ENCODE measurements at places on chromosomes 13 and 19.

DNA sequence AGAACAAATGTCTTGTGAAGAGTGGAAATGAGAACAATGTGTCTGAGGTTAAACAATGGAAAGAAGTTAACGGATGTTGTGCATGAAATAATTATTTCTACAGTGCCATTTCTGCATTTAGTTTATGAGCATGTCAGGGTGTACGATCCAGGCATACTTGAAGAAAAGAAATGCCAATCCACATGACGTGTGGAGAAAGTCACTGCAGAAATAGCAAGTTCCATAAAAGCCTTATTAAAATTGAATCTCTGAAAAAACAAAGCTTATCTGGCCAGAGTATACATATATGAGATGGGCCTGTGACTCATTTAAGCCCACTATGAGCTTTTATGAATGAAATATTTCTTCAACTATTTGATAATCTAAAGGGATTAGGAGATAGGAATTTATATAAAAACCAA is 426.1 kb downstream of the EFNB2 start:
- DNase-seq: no peak

GRCh38 chr19:28960986-28961705 is 251.8 kb downstream of the UQCRFS1 start:
- DNase-seq: no peak

GRCh38 chr13:34863360-34864135 is 78.5 kb upstream of the NBEA start:
- no peak for DNase-seq

DNA sequence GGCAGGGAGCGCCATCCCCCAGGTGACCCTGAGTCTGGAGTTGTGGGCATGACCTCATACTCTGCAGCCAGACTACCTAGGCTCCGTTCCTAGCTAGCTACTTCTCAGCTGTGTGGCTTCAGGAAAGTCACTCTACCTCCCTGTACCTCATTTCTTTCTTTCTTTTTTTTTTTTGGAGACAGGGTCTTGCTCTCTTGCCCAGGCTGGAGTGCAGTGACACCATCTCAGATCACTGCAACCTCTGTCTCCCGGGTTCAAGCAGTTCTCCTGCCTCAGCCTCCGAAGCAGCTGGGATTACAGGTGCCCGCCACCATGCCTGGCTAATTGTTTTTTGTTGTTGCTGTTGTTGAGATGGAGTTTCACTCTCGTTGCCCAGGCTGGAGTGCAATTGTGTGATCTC is 15.0 kb downstream of the PLIN3 start:
- no peak for DNase-seq

GRCh38 chr13:97971519-97971918 is 18.0 kb downstream of the IPO5 start:
- DNase-seq: no peak

DNA sequence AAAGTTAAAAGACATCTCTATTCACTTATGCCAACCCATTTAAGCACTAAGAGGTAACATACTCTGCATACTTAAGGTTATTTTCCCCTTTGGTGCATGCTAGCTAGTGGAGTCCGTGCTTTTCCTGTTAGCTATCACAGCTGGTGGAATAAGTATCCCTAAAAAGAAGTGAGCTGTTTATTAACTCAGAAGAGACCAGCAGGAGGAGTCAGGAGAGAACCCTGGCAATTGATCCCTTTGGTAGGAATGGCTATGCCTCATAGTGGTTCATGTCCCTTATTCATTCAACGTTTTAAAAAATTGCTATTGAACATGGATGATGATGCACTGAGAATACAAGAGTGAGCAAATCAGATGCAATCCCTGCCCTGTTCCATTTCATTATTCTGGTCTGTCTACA is 12.4 kb upstream of the NEK5 start:
- DNase-seq: no peak

DNA sequence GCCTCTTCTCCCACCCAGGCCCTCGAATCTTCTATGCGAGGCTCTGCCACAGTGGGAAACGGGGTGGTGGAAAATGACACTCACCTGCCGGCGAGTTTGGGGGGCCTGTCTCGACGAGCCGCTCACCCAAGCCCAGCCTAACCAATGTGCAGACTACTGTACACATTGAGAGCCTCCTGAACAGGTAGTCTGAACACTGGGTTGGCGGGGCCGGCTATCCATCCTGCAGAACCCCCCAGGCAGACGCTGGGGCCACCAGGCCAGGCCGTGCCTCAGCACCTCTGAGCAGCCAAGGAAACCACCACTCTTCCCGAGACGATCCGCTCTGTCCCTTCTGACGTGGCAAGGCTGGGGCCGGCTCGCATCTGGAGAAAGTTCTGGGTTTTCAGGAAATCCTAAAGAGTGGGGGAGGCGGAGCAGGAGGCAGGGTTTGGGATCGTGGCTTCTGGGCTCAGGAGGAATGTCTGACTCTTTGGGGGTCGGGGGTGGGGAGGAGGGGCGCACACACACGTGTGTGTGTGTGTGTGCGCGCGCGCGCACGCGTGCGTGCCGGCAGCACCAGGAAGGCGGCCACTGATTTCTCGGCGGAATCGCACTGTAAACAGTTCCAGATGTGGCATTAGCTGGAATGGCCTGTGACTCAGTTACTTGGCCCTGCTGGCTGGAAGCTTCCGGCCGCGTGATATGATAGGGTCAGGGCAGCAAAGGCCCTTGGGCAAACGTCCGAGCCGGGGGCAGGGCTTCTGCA is 18.5 kb downstream of the TMED1 start:
- no peak for DNase-seq

DNA sequence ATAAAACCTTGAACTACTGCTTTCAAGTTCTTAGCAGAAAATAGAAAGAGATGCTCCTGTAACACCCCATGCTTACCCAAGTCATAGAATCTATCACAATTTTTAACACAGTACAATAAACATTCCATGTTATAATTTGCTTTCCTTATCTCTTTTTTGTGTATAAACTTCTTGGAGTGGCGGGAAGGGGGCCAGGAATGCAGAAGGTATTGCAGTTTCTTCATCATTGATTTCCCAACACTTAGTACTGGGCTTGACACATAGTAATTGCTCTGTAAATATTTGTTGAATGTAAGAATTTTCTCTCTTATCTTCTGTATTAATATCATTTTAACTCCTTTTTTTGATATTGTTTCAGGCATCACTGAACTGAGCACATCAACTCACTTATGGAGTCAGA is 535.8 kb downstream of the KCTD12 start:
- DNase-seq: no peak

- no peak for DNase-seq
These were observed 6.8 kb downstream of the TRAPPC6A start for GRCh38 chr19:45171211-45171623.

DNA sequence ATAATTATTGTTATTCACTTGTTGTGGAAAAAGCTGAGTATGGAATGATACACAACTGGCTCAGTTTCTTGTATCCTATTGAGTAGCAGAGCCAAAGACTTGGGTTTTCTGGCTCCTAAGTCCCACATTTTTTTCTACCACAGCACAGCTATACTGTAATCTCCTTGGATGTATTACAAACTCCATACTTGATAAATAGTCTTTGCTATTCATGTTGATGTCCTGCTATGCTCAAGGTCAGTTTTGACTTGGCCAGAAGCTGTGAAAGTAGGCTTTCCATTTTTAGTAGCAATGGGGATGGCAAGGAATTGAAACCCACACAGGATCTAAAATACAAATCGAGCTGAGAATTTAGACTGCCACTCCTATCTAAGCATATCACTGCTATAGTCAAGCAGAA is 79.1 kb downstream of the B3GLCT start:
- DNase-seq: no peak

- DNase-seq: no peak
These were observed 584.2 kb upstream of the SLITRK1 start for GRCh38 chr13:84466461-84466860.

- DNase-seq: no peak
These were observed 20.3 kb downstream of the OPA3 start for GRCh38 chr19:45564131-45564780.

DNA sequence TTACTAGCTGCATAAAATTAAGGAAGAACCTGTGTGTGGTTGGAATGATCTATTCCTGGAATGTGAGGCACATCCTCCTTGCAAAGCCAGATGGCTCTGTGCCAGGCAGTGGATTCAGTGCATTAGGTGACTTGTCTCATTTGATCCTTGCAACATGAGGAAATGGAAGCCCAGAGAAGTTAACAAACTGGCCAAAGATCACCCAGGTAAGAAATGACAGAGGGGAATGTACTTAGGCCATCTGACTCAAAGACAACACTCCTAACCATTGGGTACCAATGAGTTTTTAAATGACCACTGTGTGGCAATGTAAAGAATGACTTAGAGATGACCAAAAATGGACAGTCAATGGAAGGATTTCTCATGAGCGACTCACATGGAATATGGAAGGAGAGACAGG is 114.2 kb upstream of the RXFP2 start:
- no peak for DNase-seq

- DNase-seq: no peak
These were observed 17.9 kb downstream of the ANKRD10 start for GRCh38 chr13:110897014-110897413.
